ENCODE measurements at places on chromosomes 12 and 14.

DNA sequence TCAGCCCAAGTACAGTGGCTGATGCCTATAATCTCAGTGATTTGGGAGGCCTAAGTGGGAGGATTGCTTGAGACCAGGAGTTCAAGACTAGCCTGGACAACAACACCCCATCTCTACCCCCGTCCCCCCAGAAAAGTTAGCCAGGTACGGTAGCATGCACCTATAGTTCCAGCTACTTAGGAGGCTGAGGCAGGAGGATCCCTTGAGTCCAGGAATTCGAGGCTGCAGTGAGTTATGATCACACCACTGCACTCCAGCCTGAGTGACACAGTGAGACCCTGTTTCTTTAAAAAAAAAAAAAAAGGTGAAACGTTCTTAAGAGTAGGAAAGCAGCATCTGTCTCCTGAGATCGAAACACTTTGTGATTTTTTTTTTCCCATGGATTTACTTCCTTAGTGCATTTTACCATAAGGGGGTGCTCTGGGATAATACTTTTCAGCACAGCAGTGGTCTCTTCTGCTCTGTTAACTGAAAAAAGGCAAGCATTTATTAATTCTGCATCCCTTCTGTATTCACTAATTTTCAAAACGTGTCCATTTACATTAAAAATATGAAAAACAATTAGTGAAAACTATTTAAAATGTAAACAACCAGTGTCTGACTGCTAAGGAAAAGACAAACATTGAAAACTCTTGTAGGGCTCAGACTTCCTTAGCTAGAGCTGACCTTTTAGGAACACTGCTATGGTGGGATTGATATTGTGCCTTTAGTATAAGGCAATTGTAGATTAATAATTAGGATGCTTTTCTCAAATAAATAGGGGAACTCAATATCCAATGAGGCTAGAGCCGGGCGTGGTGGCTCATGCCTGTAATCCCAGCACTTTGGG, 31.2 kb upstream of the USP44 start:
- no peak for DNase-seq

- no peak for DNase-seq
These were observed 124.3 kb downstream of the RASSF9 start for GRCh38 chr12:85711735-85712390.

GRCh38 chr12:108732489-108733229, 1.3 kb upstream of the CORO1C start:
- DNase-seq = no peak

GRCh38 chr12:106910202-106910601, 45.5 kb upstream of the TMEM263 start:
- DNase-seq = no peak

DNA sequence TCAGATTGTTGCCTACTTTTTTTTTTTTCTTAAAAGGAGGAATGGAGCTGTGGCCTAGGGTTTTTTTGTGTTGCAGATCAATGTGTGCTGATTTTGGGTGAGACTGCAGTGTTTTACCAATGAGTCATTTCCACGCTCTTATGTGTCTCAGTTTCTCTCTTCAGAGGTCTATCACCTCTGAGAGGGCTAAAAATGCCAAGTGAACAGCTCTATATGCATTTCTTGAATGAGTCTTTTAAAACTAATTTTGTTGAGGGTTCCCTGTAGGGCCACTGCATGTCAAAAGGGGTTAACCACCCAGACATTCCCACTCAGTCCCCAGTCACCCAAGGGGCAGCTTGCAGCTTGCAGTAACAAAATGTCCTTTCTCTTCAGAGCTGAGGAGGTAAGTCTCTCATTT, 24.3 kb upstream of the GLIPR1L2 start:
- no peak for DNase-seq

DNA sequence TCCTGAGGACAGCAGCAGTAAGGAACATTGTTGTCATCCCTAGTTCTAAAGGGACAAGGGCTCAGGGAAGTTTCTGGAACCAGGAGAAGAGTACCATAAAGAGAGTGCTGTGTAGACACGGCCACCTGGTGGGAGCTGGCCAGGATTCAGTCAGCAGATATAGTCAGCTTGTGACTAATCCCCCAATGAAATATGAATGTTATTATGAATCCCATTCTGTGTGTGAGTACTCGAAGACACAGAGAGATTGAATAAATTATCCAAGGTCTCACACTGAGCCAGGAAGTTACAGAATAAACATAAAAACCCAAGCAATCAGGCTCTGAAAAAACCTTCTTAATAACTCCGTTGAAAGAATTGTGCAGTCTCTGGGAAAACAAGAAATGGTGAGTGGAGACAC, 1359.5 kb downstream of the AACS start:
- DNase-seq = no peak

DNA sequence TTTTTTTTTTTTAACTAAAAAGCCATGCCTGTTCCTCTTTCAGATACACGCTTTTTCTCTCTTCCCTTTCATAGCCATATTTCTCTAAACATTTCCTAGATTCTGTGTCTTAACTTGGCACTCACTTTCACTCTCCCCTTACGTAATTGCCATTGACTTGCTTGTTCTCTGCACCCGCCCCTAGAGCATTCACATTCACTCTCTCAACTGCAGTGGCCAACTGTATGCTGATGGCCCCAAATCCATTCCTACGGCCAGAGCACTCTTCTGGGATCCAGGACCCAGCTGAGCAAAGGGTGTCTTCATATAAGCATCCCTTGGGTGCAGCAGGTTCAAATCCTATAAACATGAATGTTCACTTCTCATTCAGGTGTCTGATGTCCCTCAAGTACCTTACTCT, 59.5 kb downstream of the CKB start:
- no peak for DNase-seq

DNA sequence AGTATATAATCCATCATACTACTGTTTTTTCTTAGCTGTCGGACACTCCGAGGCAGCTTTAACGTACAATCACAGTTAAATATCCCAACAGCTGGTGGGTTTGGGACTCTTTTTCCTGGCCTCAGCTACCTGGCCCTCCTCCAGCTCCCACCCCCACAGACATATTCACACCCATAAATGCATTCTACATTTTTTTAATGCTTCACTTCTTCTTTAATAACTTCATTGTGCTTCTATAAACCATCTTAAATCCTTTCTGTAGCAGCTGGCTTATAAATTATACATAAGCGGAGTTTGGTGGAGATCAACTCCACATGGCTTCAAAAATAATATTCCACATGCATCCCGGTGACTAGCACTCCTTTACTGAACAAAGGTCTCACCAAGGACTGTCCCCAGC, 33.3 kb downstream of the TDG start:
- no peak for DNase-seq

DNA sequence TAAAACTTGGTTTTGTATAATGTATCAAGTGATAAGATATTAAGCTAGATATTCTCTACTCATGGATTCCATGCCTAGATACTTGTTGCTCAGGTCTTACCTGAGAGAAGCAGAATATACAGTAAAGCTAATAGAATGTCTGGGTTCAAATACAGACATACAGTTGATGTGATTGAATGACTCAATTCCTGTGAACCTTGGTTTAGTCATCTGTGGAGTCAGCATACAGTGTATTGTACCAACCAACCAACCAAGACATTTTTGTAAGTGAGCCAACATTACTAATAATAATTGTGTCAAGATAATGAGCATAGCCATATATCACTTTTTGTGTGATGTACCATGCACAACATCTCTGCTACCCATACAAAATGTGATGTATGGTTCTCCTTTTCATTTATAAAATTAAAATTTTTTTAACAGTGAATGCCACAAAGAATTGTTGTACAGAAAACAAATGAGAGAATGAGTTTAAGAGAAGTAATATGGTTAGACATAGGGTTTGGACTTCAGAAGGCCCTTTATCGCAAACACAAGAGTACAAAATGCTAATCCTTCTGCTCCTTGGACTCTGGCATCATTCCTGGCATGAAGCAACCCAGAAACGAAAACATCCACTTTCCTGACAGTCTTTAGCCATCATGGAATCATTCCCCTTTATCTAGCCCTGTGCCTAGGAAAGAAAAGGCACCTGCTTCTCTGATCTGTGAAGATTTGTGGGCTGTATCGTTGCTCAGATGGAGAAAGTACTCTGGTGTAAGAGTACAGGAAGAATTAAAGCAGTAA, 977.2 kb upstream of the USP15 start:
- DNase-seq = no peak

DNA sequence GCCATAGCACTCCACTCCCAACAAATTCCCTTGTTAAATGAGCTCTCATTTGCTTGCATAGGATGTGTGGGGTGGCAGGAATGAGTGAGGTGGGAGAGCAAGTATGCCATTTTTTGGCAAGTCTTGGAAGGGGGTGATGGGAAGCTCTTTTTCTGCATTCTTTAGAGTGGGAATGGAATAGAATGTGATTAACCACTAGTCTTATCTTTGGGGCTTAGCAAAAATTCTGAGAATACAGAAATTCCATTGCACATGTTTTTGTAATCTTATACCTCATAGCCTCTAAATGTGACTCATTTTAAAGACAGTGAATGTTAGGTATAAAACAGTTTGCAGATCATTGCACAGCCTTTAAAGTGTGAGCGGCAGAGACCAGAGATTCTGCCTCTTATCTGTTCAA, 28.4 kb upstream of the NEDD1 start:
- no peak for DNase-seq

DNA sequence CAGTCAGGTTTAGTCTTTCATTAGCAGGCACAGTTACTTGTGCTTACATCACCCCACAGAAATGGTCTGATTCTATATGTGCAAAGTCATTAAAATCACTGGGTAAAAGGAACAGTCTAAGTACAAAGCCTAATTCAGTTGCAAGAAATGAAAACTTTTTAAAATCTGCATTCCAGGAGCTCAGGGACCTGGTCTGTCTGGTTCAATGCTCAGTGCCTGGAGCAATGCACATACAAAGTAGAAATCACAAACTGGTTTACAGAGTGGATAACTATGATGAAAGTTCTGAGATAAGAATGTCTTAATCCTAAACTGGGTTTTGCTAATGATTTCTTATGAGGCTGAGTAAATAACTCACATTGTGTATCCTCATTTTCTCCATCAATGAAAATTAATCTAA, 28.7 kb downstream of the LMNTD1 start:
- DNase-seq = no peak

GRCh38 chr12:28759333-28759732, 389.7 kb upstream of the FAR2 start:
- DNase-seq = no peak

Data from central memory CD4-positive, alpha-beta T cell (primary cell).